ENCODE measurements at places on chromosomes 5 and 9. TPM values are rescaled to one million over a fixed set of nuclear protein-coding genes. Genes with fewer than 3 reads are reported as not detected.

NSG2 gene
- 0.21 TPM for polyA plus RNA-seq

HMMR gene
- 28.8 TPM for polyA plus RNA-seq

SV2C gene
- 0.18 TPM for polyA plus RNA-seq

AMBP gene
- 19.5 TPM for polyA plus RNA-seq

DEPDC1B gene
- polyA plus RNA-seq: 29.6 TPM

BSPRY gene
- 0.22 TPM for polyA plus RNA-seq

BHMT2 gene
- 57.7 TPM for polyA plus RNA-seq

RARS1 gene
- polyA plus RNA-seq: 73.9 TPM

HTR1A gene
- not detected for polyA plus RNA-seq

LURAP1L gene
- polyA plus RNA-seq: 21.2 TPM

HCN1 gene
- polyA plus RNA-seq: 0.06 TPM

SPINK1 gene
- polyA plus RNA-seq: 104 TPM

EXD3 gene
- 9.9 TPM for polyA plus RNA-seq

CYSRT1 gene
- 12.3 TPM for polyA plus RNA-seq

TNFSF15 gene
- 2.0 TPM for polyA plus RNA-seq

SLC6A3 gene
- 0.72 TPM for polyA plus RNA-seq

FAT2 gene
- polyA plus RNA-seq: 11.2 TPM

DCAF10 gene
- polyA plus RNA-seq: 34.1 TPM

DNA sequence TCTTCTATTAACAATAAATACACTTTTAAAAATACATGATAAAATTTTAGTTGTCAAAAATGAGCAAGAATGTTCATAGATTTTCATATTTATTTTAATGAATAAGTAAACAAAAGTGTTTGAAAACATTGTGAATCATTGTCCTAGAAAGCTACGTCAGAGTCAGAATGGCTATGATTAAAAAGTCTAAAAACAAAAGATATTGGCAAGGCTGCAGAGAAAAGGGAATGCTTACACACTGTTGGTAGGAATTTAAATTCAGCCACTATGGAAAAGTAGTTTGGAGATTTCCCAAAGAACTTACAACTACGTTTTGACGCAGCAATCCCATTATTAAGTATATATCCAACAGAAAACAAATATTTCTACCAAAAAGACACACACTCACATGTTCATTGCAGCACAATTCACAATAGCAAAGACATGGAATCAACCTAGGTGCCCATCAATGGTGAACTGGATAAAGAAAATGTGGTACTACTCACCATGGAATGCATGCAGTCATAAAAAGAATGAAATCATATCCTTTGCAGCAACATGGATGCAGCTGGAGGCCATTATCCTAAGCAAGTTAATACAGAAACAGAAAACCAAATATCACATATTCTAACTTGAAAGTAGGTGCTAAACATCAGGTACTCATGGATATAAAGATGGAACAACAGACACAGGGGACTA lies 49.2 kb upstream of the FBXL17 start:
- DNase-seq: no peak

DNA sequence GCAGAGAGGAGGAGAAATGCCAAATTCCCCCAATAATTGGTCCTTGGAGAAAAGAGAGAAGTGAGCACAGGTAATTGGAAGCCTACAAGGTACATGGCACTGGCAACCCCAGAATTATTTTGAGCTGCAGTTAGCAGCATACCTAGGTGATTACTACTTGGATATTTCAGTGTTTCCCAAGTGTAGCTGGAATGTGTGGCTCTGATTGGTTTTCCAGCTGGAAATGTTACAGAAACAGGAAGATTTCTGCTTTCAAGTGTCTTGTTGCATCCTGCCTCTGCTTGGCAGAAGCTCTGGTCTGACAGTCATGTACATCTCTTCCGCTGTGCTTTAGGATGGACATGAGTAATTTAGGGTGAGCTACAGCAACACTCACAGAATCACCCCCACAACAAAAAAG lies 262.1 kb downstream of the ENC1 start:
- no peak for DNase-seq

- no peak for DNase-seq
Observed at GRCh38 chr5:84287951-84288350, 96.7 kb downstream of the EDIL3 start.

GRCh38 chr5:54215233-54215736 lies 95.1 kb downstream of the ARL15 start:
- DNase-seq: no peak

GRCh38 chr5:92652756-92653155 lies 928.3 kb downstream of the NR2F1-AS1 start:
- DNase-seq: no peak

DNA sequence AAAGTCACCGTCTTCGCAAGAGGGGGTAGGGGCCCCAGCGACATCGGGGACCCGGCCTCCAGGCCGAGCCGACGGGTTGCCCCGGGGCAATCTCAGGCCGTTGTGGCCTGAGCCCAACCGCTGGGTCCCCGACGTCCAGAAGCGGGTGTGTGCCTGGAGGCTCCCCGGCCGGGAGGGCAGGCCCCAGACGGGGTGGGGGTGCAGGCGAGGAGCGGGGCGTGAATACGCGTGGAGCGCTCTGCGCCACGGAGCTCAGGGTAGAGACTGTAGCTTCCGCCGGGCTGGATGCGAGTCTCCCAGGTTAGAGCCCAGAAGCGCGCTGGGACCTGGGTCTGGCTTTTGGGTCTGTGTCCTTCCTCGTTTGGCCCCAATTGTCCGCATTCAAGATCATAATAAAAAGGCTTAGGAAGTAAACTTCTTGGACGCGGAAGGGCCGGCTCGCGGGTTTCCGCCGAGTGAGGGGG lies 3.5 kb downstream of the BARX1 start:
- no peak for DNase-seq

DNA sequence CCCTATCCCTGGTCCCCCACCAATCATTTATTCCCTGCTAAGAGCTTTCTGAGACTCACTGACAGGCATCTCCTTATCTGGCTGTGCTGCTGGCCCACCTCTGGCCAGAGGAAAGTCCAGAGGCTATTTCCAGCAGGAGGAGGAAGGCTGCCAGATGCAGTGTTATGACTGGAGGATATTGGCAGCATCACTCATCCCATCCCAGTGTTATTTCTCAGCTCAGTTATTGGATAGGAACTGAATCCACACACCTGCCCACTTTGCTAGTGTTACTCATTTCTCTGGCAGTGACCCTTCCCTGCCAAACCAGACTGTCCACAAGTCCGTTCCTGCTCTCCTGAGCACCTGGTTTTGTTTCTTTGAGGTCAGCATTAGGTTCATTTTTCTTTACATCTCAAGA lies 228.2 kb downstream of the GRIA1 start:
- no peak for DNase-seq

- no peak for DNase-seq
Observed at GRCh38 chr5:136435946-136436543, 70.7 kb upstream of the TRPC7 start.

DNA sequence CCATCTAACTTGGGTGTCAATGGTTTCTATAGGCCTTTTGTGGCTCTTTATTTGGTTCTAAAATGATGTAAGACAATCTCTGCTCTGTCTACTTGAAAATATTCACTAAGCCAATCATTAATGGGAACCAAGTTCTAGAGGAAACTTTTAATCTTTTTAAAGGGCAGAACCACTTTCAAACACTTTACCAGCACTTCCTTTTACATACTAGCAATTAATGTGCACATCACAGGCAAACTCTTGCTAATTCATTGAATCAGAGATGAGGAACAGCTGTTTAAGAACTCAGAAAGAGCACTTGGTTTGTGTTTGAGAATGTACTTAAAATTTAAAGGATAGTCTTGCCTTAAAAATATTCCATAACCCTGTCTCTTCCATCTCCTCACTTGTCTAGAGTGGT lies 83.4 kb downstream of the PAPPA start:
- no peak for DNase-seq

DNA sequence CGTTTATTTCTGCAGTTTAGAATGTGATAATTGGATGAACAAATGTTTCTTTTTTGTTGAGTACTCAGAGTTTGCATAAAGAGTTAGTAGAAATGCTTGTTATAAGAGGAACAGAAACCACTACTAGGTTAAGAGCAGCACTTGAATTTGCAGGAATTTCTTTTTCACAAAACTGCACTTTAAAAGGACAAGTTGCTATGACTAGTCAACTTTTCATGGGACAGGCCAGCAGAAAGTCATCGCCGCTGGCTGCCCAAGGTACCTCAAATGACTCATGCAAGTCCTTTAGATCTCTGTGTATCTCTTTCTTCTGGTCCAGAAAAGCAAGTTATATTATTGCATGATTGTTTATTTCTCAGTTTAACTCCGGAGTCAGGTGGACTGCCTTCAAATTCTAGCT lies 97.3 kb upstream of the HMHB1 start:
- no peak for DNase-seq

GRCh38 chr9:5435912-5436311 lies 1.8 kb downstream of the PLGRKT start:
- no peak for DNase-seq

DNA sequence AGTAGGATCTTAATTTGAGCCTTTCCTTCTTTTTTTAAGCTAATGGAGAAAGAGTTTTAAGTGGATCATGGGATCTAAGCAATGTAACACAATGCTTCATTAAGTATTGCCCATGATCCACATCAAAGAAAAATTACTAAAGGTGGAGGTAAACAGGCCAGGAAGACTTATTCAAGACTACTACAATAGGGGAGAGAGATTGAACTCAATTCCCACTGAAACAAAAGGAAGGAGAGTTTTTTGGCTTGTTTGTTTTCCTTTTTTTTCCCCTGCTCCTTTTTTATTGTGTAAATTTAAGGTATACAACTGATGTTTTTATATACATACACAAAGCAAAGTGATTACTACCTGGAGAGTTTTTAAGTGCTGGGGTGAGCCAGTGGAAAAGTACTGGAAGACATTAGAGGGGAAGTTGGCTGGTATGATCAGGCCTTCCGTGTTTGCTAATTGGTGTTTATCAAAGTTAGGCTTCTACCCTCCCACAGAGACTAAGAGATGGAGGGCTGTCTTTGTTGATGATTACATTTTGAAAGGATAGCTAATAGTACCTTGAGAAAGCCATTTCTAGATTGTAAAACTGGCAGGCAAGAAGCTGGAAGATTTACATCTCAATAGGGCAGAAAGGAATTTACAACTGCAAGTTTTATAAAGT lies 262.7 kb downstream of the CHSY3 start:
- DNase-seq: no peak

DNA sequence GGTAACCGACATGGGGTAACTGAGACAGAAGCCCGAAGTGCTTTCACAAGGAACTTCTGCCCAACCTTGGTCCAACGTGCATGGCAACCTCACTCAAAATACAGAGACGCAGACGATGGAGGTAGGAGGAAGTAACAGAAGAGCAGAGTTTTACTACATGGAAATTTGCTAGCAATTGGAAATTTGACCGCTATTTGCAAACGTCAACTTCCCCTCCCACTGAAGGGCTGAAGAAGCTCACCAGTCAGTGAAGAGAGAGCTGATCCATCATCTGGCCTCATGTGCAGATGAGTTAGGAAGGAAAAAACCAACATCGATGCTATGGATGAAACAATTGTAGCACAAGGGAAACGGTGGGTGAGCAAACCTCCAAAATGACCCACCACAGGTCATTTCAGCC lies 196.7 kb downstream of the RGS3 start:
- no peak for DNase-seq

GRCh38 chr5:56357426-56357825 lies 124.3 kb upstream of the ANKRD55 start:
- DNase-seq: no peak

GRCh38 chr9:20557285-20557684 lies 65.0 kb downstream of the MLLT3 start:
- no peak for DNase-seq

DNA sequence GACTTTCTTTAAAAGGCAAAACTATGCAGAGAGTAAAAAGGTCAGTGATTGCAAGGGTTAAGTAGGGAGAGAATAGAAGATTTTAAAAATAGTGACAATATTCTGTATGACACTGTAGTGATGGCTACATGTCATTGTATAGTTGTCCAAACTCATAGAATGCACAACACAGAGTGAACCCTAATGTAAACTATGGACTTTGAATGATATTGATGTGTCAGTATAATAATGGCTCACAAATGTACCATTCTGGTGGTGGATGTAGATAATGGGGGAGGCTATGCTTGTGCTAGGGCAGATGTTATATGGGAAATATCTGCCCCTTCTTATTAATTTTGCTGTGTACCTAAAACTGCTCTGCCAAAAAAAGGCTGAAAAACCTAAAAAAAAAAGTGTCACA lies 468.9 kb downstream of the KIF4B start:
- DNase-seq: no peak

GRCh38 chr9:81787747-81788632 lies 98.6 kb upstream of the TLE1 start:
- no peak for DNase-seq

DNA sequence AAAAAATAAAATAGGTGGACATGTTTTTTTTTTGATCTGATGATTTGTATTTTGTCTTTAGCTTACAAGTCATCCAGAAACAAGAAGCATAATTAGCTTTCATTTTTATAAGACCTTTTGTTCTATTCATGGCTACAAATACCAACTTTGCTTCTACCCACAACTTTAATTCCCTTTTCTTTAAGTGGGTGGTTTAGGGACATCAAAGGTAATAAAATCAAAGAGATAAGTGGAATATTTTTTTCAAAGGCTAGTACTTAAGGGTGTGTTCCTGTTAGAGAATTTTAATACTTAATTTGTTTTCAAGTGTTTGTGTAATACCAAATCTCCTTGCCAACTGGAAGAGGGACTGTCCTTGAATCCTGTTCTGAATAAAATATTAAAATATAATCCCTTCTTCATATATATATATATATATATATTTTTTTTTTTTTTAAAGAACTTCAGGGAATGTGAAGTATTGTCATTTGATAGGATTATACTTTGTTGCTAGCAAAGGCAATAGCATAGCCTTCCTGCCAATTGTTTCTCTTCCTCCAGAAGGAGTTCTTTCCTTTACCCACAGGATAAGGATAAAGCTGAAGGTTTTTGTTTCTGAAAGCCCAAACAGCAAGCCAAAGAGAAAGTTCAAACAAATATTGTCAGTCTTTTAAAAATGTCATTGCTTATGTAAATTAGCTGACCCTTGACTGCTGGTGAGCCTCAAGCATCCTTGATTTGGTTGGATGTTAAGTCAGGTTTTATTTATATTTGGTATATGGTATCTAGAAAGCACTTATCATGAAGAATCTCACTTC lies 108.9 kb downstream of the PAM start:
- DNase-seq: no peak

DNA sequence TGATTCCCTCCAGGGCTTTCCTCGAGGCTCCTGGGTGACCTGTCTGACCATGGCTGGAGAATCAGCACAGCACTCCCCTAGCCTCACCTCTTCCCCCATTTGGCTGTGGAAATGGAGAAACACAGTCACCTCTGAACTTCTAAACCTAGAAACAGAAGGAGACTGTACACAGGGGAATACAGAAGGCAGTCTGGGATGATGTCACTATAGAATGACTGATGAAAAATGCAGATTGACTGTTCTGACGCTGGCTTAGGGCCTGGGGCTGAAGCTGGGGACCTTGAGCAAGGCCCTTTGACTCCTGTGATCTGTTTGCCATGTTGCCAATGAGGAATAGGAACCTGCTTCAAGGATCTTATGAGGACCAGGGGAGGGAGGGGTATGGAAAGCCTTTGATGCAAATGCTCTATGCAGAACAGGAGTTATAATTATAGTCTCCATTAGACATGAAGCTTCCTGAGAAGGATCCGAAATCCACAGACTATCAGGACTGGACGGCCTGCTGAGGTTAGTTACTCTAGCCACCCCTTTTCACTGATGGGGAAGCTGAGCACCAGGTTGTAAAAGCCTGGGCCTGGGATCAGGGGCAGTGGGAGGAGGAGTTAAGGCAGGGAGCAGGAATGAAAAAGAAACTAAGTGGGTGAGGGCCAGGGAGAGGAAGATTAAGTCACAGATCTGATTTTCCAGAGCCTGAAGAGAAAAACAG lies 24.4 kb upstream of the ANXA6 start:
- DNase-seq: no peak

Measured in left renal pelvis (tissue), 4 donors.